AG08396 (cell line): ENCODE measurements at places on chromosomes 7 and 10.

- DNase-seq = no peak
These were observed 3.6 kb downstream of the CAMK2B start for GRCh38 chr7:44321796-44322195.

DNA sequence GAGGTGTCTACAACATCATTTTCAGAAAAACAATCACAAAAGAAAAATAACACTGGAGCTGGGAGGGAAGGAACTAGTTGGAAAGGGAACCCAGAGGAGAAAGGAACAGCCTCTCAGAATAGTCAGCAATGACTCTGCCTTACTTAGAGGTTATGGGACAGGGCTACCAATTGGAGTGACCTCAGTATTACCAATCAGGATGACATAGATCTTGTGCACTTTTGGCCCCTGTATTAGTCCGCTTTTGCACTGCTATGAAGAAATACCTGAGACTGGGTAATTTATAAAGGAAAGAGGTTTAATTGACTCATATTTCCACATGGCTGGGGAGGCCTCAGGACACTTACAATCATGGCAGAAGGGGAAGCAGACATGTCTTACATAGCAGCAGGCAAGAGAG, 99.7 kb upstream of the SDK1 start:
- no peak for DNase-seq

DNA sequence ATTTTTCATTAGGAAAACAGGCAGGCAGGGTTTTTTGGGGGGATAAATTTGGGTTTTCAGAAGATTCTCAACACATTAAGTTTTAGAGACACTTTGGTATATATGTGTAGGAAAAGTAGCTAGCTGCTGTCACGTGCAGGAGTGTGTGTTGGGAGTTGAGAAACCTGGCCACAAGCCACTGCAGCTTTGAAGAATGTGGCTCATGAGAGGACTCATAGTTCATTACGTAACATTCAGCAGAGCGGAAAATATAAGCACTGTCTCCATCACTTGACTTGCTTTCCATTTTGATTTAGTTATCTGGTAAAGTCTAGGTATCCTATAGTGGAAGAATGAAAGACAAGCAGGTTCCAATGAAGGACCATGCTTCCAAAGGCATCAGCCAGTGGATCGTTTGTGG, 31.2 kb downstream of the SMNDC1 start:
- peak; percentile 37 for DNase-seq

DNA sequence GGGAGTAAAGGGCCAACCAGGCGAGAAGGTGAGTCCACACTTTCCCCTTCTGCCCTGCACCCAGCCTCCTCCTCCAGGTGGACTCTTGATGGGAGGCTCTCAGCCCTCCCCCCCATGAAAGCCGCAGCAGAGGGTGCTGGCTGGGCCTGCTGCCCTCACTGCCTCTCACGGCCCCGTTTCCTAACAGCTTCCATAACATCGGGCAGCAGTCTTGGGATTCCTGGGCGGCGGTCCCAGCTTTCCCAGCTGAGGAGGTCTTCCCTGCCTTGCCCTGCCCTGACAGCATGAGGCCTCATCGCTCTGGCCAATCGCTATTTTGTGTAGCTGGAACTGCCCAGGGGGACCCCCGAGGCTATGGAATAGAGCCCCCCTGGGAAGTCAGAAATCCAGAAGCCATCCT, 76.3 kb downstream of the COL13A1 start:
- no peak for DNase-seq

- DNase-seq = no peak
These were observed 13.9 kb downstream of the BRAT1 start for GRCh38 chr7:2541291-2542010.

GRCh38 chr7:144027974-144028373, 20.8 kb upstream of the OR2A5 start:
- no peak for DNase-seq

GRCh38 chr10:89042562-89042961, 52.0 kb downstream of the FAS start:
- no peak for DNase-seq

- no peak for DNase-seq
These were observed 26.8 kb upstream of the VAX1 start for GRCh38 chr10:117164592-117165537.

GRCh38 chr7:159238541-159238940, 93.9 kb upstream of the VIPR2 start:
- no peak for DNase-seq

GRCh38 chr10:29794776-29795611, 160.2 kb upstream of the SVIL start:
- no peak for DNase-seq

DNA sequence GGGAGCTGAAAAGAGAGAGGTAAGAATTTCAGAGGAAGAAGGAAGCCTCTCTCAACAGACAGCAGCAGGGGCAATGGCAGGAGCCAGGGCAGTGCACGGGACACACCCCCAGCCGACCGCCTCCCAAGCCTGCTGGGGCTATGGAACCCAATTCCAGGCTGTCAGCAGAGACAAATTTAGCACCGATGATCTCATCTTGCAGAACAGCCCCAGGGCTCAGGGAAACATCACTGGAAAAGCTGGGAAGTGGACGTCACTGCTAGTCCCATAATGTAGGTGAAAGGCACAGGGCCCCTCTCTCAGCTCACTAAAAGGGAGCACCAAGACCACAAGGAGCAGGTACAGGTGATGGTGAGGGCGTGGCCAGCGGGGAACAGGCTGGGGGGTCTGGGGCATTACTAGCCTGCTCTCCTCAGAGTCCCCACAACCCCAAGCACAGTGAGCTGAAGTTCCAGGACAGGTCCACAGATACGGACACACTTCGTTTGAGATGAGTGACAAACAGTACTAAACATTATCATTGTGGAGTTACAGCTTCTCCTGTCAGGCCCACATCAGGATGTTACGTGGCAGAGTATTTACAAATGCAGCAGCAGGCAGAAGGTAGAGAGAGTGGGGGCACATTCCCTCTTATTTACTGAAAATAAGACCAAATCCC, 103.7 kb downstream of the PLXNA4 start:
- peak; percentile 59 for DNase-seq

DNA sequence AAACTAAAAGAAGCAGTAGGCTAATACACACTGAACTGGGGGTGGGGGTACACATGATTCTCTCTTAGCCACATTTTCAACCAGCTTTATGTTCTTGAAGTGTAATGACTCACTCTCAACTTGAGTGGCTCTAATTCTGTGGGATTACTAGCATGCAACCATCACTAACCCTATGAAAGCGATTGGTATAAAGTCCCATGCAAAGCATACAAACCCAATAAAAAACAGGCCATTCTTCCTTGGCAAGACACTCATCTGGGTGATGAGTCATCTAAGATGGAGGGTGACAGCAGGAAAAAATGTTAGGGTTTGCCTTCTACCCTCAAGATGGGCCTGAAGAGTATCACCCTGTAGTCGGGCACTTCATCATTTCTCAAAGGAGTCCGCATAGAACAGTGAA, 14.9 kb upstream of the PON3 start:
- no peak for DNase-seq

GRCh38 chr7:152513861-152514770, 78.3 kb upstream of the KMT2C start:
- DNase-seq = no peak

DNA sequence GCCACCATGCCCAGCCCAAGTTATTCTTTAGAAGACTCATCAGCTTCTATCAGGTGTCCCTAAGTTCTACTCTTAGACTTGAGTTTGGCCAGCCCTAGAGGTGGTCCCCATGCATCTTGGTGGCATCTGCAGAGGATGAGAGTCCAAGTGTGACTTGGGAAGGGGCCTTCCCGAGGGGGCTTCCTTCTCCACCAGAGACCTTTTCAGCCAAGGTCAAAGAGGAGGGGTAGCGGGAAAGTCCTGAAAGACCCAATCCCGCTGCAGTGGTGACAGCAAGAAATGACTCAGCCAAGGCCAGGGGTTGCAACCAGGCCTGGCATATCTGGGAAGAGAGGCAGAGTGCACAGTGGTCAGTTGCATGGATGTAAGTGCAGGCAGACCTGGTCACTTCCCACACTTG, 61.7 kb upstream of the MGMT start:
- no peak for DNase-seq

DNA sequence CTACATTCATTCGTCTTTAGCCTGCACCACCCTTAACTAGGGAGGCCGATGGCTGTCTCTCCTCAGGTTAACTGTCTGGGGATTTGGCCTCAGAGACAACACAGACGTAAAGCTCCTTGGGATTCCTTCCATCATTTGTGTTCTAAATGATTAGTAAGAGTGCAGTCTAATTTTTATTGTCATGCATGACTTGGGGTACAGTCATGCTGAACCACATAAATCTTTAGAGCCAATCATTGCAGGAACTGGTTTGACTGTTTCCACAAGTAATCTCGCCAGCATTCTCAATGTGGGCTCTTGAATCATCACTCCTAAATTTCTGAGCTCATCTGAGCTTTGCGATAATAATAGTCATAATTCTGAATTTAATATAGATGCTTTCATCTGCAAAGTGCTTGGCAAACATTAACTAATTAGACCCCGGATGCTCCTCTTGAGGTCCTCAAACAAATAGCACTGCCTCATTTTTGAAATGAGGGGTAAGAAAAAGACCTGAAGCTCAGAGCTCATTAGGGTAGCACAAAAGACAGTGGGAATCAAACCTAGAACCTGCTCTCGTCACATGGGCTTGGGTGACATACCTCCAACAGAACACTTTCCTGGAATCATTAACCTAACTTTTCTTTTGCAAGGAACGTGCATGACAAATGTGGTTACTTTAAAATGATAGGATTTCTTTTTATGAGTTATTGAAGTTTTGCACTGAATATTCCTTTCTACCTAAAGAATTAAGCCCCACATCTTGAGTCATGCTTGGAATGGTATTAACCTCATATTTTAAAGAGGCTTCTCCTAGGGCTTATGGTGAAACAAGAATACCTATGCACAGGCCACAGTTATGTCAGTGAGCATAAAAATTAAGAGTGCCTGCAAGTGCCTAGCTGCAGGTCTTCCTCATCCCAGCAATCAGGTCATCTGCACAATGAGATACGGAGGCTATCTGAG, 118.9 kb upstream of the NRP1 start:
- peak; percentile 24 for DNase-seq

DNA sequence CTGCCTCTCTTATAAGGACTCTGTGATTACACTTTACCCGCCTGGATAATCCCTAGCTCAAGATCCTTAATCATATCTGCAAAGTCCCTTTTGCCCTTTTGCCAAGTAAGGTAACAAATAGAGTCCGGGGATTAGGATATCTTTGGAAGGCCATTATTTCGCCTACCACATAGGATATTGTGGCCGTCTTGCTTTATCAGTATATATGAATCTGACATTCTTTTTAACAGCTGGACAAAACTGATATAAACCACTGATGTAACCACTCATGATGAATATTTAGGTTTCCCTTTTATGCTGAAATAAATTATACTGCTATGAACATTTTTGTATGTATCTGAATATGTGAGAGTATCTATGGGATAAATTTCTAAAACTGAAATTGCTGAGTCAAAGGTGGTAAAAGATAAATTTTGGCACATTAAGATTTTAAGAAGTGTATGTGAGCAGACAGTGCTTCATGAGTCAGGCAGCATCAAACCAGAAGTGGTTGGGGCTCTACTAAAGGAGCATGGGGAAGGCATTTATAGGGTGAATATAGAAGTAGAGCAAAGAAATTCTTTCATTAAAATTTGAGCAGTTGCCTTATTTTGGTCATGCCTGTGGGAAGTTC, 44.7 kb downstream of the AVL9 start:
- DNase-seq = no peak

DNA sequence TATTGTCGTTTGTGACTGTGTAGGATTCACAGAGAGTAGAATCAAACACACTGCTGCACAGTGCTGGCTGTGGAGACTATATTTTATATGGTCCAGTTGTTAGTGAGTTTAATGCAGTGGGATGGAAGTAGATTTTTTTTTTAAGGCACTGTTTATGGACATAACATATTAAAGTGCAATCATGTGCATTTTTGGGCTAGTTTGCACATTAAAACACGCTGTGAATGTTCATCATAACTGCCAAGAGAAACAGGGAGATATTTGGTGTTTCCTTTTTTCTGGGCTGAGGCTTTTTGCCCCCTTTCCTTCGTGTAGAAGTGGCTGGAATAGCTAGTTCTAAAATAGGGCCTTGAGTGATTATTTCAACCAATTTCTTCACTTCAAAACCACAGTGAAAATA, 139.2 kb downstream of the MYOF start:
- DNase-seq = no peak

GRCh38 chr10:85532773-85533172, 833.8 kb downstream of the GRID1 start:
- DNase-seq = no peak

DNA sequence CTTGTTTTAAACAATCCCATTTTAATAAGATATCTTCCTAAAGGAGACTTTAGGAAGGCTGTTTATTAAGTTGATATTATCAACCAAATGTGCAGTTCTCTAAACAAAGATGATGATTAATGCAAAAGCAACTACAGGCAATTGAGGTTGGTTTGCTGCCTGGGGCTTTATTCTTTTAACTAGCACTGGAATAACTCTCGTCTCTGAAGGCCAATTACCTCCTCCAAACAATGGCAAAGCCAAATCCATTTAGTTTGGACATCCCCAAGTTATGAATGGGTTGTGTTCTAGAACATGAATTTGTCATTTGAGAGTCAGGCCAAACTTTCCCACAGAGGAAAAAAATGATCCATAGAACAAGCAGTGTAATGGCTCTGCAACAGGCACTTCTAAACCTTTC, 114.1 kb downstream of the SLC16A9 start:
- DNase-seq = no peak

GRCh38 chr10:72334196-72334824, 20.4 kb downstream of the DNAJB12 start:
- no peak for DNase-seq

DNA sequence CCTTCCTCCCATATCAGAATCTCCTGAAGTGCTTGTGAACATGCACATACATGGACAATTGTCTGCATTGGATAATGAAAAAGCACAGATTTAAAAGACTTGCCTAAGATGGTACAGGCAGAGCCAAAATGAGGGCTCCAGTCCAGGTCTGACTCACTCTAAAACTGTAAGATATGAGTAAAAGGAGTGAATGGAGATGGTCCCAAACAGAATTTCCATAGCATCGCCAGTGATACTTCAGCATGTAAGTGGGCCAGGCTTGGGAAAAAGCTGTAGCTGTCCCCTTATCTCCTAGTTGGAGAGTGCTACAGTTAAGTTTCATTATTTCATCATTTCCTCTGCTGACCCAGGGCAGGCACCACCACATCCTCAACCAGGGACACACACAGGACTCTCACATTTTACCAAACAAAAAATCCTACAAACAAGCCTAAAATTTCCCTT, 26.4 kb upstream of the IL6 start:
- DNase-seq = no peak

- no peak for DNase-seq
These were observed 101.2 kb downstream of the FANK1 start for GRCh38 chr10:125997586-125997985.

- peak; percentile 7 for DNase-seq
These were observed 678 bp upstream of the TMEM106B start for GRCh38 chr7:12210179-12211053.

- DNase-seq = no peak
These were observed 26.0 kb upstream of the PCDH15 start for GRCh38 chr10:54826994-54827560.

DNA sequence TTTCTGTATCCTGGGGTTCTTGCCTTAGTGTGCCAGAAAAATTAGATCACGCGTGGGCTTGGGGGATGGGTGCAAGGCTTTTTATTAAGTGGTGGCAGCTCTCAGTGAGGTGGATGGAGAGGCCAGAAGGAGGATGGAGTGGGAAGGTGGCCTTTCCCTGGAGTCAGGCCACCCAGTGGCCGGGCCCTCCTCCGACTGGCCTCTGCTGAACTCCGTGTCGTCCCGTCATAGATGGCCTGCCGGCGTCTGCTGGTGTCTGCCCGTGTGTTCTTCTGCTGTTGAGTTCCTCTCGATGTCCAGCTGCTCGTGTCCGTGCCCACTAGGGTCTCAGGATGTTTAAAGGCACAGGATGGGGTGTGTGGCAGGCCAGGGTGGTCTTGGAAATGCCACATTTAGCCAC, 4.0 kb upstream of the ZNF746 start:
- DNase-seq = no peak
